BE2C (cell line): ENCODE measurements at places on chromosomes 16 and 17.

DNA sequence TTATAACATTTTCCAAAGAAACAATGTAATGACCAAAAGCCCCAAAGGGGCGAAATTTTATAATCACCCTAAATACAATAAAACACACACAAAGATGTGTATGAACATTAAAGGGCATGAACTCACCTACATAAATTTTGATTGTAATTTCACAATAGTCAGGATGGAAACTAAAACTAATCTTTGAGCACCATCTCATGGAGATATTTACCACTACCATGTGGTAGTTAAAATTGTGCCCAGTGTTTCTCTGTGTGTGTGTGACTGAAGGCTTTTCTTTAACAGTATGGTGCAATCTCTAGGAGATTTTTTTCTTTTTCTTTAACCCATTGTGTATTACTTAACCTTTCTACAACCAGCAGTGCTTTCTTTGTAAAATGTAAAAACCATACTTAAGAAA, 19.7 kb upstream of the MEIOC start:
- no peak for DNase-seq

DNA sequence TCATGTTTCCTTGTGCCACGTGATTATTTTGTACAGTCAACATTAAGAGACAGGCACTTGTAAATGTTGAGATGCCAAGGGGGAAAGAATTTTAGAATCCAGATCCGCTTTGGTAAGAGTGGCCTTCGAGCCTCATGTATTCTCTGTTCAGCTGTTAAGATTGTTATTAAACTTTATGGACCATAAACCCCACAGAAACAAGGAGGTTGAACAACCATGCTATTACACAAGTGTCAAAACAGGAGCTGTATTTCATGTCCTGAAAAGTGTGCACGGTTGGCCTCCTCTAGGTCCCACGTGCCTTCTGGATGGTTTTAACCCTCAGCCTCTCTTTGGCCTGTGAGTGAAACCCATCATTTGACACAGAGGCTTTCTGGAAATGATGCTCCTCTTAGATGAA, 691.3 kb downstream of the MAF start:
- no peak for DNase-seq

- DNase-seq = no peak
Measured at GRCh38 chr17:68771867-68772515, 170.8 kb upstream of the FAM20A start.

- no peak for DNase-seq
Measured at GRCh38 chr16:84782846-84783245, 36.9 kb upstream of the CRISPLD2 start.

- no peak for DNase-seq
Measured at GRCh38 chr17:36674278-36674650, 72.9 kb downstream of the MRM1 start.

- DNase-seq = no peak
Measured at GRCh38 chr17:44354582-44355561, 8.8 kb downstream of the FAM171A2 start.

DNA sequence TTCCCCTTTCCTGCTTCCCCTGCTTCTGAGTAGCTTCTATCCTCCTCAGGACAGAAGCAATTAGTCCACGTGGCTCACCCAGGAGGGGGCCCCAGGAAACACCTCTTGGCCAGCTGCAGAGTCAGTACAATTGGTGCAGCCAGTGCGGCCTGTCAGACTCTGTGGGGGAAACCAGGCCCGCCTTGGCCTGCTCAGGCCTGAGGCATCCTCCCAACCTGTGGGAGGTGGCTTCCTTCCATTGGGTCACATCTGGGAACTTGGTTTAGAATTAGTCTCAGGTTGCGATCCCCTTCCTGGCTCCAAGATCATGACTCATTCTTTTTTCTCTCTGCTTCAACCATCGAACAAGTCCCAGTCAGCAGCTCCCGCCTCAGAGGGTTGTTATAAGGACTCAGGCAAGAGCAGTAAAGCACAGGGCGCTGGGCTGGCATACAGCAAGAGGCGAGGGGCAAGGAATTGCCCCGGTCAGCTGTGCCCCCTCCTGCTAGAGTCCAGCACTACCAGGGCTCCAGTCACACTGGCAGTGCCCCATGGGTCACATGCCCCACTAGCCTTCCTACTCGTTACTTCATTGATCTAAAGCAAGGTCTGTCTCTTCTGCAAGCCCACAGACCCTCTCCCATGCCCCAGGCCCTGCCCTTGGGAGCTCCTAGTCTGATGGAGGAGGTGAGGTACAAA, 8.1 kb upstream of the EPX start:
- no peak for DNase-seq

DNA sequence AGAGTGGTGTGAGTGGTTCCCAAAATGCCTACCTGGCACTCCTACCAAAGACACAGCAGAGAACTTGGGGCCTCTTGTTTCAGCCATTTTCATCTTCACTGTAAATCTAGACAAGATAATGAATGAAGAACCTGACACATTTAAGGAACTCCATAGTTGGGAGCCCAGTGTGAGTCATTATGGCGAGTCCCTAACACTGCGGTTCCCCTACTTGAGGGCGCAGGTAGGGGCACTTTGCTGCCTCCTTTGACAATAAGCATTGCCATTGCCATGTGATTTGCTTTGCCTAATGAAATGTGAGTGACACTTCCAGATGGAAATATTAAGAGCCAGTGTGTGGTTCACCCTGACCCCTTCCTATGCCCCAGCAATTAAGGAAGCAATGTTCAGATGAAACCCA, 517.6 kb downstream of the MAF start:
- no peak for DNase-seq

DNA sequence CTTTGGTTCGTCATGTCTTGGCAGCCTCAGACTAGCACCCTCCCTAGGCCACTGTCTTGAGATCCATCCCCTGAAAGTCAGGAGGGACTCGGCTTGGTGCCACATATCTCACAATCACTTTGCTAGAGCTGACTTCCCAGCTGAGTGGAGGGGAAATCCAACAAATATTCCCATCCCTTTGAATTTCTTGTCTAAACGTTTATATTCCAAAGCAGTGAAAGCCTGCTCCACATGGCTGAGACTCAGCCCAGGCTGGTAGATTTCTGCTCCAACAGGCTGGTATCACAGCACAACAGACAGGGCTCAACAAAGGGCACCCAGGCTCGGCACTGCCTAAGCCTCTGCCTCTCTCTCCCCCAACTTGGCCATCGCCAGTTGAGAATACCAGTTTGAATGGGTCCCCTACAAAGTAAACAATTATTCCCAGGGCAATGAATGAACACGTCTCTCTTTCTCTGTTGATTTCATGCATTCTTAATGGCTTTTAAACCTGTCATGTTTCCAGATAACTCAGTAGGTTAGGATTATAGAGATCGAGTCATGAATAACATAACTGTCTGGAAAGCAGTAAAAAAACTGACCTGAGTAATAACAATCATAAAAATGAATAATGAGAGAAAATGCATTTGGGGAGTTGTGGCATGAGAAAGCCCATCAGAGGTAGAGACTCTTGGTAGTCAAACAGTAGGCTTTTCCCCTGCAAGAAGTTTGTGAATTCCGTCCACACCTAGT, 1.0 kb downstream of the KRT13 start:
- DNase-seq = no peak

DNA sequence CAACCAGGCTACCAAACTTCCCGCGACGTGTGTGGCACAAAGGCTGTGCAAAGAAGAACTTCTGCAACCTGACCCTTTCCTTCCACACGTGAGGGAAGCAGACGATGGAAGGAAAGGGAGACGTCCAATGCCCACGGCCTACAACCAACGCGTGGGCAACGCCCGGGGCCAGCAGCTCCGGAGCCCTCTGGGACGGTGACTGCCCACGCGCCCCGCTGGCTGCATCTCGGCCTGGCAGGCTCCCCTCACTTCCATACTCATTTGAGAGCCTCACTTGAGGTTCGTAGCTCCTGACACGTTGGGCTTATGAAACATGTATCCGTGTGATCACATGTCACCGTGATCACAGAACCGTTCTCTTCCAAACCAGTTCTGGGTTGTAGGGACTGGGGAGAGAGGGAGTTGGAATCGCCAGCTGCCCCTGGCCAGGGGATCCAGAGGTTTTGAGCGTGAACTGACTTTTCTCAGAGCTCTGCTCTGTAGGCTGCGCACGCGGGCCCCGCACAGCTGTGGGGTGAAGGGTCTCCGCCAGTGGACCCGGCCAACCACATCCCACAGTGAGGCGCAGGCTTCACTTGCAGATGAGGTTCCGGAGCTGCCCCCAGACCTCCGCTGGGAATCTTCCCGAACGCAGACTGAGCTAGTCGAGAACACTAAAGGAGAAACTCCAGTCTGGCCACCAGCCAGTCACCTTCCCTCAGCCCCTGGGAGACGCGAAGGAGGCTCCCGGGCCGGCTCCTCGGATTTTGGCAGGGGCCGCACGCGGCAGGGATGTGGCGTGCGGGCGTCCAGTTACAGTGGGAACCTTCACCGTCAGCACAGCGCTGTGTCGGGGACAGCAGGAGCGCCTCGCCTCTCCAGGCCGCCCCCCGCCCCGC, 1.0 kb downstream of the LMF1 start:
- DNase-seq = no peak

- DNase-seq = no peak
Measured at GRCh38 chr16:69113216-69113615, 7.8 kb downstream of the HAS3 start.

DNA sequence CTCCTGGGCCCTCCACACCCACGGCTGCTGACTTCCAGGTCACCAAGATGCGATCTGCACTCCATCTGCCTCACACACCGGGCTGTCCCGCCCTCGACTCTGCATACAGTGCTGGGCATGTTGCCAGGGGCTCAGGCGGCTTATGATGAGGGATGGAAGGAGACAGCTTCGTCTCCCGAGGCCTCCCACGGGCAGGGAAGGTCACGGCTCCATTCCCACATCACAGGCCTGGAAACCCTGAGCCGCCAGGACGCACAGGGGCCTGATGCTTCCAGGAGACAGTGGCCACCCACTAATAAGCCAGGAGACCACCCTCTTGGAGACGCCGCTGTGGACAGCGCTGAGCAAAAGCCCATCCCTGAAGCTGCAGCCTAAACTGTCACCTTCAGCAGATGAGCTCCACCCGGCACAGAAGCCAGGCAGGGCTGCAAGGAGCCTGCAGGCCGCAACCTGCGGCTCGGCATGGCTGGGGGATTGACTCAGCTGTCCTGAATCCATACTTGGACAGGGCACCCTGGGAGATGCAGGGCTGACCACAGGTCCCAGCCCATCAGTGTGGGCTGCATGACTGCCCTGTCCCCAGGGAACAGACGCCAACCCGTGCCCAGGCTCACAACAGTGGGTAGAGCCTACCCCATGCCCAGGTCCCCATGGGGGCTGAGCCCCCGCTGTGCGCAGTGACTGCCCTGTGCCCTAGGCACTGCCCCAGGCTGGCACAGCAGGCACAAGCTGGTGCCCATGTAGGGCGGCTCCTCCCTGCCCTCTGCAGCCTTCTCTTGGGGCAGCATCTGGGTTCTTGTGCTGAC, 34.4 kb downstream of the SLC7A5 start:
- peak; percentile 95 for DNase-seq

- no peak for DNase-seq
Measured at GRCh38 chr16:52727849-52728248, 180.9 kb upstream of the TOX3 start.

- DNase-seq = peak; percentile 48
Measured at GRCh38 chr16:24988593-24989338, 26.4 kb downstream of the ARHGAP17 start.

DNA sequence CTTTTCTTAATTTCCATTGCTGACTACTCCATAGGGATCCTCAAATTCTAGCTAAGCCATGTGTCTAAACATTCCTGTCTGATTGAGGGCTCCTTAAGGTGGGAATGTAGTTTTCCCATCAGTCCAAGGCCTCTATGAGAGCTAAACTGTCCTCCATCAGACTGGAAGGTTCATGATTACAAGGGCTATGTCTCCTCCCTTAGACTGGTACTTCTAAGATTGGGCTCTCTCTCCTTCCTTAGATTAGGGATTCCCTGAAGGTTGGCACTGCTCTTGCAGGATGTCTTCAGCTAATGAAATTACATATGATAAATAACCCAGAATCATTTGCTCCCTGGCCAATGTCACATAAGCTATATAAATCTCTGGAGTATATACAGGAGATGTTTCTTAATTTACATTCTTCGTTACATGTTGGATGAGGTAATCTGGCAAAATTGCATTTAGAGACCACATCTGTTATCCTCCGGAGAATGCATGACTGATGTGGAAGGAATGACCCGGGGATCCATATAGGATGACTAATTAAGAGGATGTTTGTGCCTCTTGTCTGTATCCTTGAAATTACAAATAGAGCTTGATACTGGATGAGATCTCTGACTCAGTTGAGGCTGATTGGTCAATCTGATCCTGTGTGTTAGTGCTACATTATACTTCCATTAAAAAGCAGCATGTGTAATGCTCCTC, 14.2 kb downstream of the B4GALNT2 start:
- DNase-seq = no peak

- DNase-seq = no peak
Measured at GRCh38 chr17:46887717-46888116, 35.2 kb upstream of the GOSR2 start.
